ENCODE measurements at places on chromosomes 12 and 14. TPM values are rescaled to one million over a fixed set of nuclear protein-coding genes. Genes with fewer than 3 reads are reported as not detected.

Gene CPNE8
- total RNA-seq: 23.1 TPM

Gene RNU7-1
- total RNA-seq: not detected

Gene CLEC4C
- total RNA-seq: not detected

Gene TOX4
- total RNA-seq: 31.4 TPM

DNA sequence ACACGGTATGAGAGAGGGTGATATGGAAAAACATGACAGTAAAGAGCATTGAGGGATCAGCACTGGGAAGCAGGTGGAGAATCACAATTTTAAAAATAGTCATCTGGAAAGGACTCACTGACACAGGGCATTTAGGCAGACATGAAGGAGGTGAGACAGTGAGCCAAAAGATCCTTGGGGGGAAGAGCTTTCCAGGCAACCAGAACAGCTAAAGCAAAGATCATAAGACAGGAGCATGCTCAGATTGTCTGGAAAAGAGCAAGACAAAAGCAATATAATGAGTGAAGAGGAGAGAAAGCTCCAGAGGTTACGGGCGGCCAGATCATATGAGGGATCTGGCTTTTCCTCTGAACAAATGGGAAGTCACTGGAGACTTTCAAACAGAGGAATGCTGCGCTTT lies 63.9 kb downstream of the DENND5B start:
- DNase-seq: no peak
- H3K4me1 ChIP-seq: no peaks in the 10 kb centered on the region
- H3K27ac ChIP-seq: no peak overlapping the region
- no peaks in the 10 kb centered on the region for H3K27me3 ChIP-seq

DNA sequence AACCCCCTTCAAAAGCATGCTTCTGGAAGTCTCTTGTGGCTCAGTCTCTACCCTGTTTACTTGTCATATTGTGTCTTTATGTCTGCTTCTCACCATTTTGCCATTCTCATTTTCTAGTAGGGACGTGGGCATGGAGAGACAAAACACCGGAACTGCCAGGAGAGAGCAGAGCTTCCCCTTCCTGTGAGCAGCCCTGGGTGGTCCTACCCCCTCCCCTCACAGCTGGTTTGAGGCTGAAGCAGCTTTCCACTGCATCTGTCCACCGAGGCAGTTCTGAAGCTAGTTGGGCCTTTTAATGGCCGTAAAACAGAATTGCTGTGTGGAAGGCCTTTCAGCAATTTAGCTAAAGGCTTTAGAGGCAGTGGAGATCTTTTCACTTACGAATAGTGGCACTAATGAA lies 77.0 kb downstream of the PELI2 start:
- no peak overlapping the region for H3K4me3 ChIP-seq
- no peak for DNase-seq
- no peak overlapping the region for H3K27ac ChIP-seq
- no peaks in the 10 kb centered on the region for H3K36me3 ChIP-seq
- no peaks in the 10 kb centered on the region for H3K27me3 ChIP-seq

- H3K4me1 ChIP-seq: peaks cover 6% of the 10 kb centered on the region
- H3K27me3 ChIP-seq: no peaks in the 10 kb centered on the region
- peak overlapping the region; percentile 80 for H3K27ac ChIP-seq
- H3K36me3 ChIP-seq: no peaks in the 10 kb centered on the region
- no peak for DNase-seq
These were observed 5.8 kb upstream of the PSMC6 start for GRCh38 chr14:52701223-52701622.
